IPS-NIHi11 (cell line): ENCODE measurements at places on chromosomes 5 and 9.

DNA sequence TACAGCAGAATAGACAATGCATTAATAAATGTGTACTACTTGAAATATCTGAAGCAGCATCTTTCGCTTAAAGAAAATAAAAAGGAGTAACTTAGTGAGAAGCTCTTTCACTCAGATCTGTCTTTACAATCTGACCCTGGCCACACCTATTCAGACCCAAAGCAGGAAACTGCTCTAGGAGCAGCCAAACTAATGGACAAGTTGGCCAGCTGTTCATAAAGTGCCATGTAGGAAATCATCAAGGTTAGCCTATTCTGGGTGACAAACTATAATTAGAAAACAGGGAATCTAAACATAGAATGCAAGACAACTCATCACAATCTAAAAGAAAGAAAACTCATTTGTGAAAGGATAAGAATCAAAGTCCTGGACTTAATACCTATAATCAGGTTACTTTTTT, 101.3 kb downstream of the AGTPBP1 start:
- DNase-seq = no peak

GRCh38 chr9:81632599-81632998, 56.7 kb downstream of the TLE1 start:
- no peak for DNase-seq

- no peak for DNase-seq
Observed at GRCh38 chr5:172093965-172094364, 87.5 kb upstream of the FBXW11 start.

DNA sequence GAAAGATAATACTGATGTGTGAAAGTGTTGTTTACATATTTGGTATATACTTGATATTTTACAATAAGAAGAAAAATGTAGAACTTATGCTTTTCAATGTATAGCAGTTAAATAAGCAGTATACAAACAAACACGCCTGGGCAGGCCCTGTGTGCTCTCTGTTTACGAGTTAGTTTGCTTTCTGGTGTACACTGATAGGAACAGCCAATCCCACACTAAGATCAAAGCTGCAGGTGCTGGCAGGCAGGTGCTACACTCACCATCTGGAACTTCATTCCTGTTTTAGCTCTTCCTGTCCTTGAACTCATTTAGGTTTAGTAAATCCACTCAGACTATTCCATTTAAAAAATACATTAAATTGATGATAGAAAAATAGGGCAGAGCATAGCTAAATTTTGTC, 614.7 kb upstream of the ST8SIA4 start:
- DNase-seq = no peak

- peak; percentile 87 for DNase-seq
Observed at GRCh38 chr9:96686638-96687335, 31.7 kb upstream of the PRXL2C start.

DNA sequence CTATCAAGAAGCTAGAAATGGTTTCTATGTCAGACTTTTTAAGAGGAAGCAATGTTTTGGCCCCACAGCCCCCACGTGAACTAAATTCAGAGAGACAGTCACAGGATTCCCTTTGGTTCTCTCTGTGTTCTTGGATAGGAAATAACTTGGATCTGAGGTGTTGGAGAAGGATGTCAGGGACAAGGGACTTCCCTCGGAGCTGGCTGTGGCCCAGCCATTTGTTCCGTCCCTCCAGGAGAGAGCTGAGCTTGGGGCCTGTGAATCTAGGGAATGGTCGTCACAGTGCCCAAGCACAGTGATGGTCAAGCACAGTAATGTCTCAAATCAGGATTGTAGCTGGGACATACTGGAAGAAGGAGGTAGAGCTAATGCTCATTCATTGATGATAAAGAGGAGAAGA, 2.0 kb downstream of the C7 start:
- no peak for DNase-seq

- peak; percentile 46 for DNase-seq
Observed at GRCh38 chr5:81787474-81788242, 36.8 kb upstream of the SSBP2 start.

- peak; percentile 81 for DNase-seq
Observed at GRCh38 chr5:669111-669841, 23.9 kb downstream of the TPPP start.

DNA sequence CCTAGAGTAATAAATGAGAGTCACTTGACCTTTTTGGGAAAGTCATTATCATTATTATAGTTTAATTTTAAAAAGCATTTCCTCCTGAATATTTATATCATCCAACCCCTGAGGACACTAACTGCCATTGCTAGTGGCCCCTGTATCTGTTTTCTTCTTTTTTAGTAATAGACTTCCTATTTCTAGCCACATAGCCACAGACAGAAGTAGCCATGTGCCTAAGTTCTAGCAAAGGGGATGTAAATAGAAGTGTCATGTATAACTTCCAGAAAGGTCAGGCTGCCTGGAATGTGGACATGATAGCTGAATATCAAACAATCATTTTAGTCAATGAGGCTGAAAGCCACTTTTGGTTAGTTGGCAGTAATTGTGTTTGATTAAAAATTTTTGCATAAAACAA, 37.5 kb upstream of the IQGAP2 start:
- DNase-seq = no peak

- no peak for DNase-seq
Observed at GRCh38 chr5:104942735-104943134, 1380.1 kb upstream of the NUDT12 start.

DNA sequence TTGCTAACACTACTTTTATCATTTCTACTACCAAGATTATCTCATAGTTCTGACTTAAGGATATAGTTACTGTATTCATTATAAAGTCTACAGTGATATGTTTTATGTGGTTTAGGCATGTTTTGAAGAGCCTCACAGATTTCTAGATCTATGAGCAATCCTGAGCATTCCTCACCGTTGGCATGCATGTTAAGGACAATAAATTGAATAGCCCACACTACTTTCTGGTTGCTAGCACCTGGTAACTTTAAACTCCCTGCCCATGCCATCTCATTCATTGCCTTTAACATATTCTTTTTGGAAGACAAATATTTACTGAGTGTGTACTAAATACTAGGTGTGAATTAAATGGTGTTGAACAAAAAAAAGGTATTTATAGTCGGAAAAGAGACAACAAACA, 868.1 kb upstream of the CDH9 start:
- no peak for DNase-seq

DNA sequence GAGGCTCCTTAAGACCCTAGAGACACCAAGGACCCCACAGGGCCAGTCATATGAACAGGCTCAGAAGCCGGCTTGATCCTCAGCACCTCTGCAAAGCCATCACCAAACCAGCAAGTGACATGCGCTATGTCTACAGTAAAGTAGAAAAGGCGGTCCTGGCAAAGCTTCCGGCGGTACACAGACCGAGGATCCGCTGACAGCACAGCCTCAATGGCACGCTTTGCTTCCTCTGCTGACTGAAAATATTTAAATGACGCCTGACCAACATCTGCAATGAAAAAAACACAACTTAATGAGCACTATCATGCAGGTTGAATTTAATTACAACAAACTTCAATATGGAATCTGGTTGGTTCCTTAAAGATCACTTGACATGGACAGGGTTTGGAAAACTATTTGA, 17.6 kb downstream of the TRMO start:
- DNase-seq = no peak

GRCh38 chr5:16600946-16601345, 15.9 kb downstream of the RETREG1 start:
- DNase-seq = no peak

- DNase-seq = no peak
Observed at GRCh38 chr9:89779405-89780203, 174.8 kb downstream of the GADD45G start.

DNA sequence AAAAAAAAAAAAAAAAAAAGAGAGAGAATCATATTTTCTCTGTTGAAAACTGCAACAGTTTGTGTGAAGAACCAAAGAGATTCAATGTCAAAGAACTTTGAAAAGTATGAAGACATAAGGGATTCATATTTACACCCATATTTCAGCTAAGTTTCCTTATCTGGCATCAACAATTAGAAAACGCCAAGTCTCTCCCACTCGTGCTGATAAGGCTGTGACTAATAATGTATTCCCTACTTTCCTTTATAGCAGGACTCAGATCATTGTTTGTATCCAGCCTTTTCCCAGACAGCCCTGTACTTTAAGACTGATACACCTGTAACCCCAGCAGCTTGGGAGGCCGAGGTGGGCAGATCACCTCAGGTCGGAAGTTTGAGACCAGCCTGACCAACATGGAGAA, 54.1 kb upstream of the STK32A start:
- no peak for DNase-seq

- DNase-seq = no peak
Observed at GRCh38 chr5:77008413-77008812, 21.8 kb upstream of the AGGF1 start.

GRCh38 chr9:17229945-17230560, 95.2 kb downstream of the CNTLN start:
- no peak for DNase-seq

DNA sequence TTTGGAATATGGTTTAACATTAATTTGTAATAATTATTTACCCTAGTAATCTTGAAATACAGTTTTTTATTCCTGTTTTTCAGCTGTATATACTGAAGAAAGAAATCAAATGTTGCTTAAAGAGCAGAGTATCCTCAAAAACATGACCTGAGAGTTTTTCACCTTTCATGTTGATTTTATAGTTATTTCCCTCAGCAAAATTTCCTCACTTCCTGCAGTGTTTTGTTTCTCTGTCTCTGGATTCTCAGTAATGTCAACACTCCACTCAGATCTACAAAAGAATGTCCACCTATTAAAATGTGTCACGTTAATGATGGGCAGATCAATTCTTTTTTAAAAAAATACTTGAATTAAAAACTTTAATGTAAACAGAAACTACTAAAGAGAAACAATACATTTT, 398.3 kb downstream of the ANXA1 start:
- DNase-seq = no peak

- DNase-seq = no peak
Observed at GRCh38 chr9:96559339-96559943, 60.2 kb downstream of the CDC14B start.

DNA sequence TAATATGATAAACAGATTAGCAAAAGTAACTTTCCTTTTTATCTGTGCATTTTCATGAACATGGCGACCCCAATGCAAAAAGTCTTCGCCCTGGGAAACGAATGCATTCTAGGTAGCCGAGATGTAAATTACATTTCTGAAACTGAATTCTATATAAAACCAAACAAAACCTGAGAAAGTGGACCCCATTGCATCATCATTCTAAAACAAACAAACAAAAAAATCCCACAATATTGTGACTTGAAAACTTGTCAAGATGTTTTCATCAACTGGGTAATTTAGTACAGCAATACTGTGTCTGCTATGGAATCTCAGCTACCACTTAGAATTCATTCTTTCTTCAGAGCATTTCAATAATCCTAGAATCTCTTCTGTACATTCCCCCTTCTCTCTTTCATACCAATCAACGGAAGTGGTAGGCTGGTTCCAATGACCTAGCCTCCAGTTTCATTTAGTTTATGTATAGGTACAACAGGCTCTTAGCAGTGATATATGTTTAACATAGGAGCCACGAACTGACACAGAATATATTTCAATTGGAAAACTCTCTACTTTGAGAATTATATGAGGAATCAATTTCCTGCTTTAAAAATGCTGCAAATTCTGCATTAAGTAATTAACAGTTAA, 85.6 kb downstream of the FBXW11 start:
- DNase-seq = no peak

DNA sequence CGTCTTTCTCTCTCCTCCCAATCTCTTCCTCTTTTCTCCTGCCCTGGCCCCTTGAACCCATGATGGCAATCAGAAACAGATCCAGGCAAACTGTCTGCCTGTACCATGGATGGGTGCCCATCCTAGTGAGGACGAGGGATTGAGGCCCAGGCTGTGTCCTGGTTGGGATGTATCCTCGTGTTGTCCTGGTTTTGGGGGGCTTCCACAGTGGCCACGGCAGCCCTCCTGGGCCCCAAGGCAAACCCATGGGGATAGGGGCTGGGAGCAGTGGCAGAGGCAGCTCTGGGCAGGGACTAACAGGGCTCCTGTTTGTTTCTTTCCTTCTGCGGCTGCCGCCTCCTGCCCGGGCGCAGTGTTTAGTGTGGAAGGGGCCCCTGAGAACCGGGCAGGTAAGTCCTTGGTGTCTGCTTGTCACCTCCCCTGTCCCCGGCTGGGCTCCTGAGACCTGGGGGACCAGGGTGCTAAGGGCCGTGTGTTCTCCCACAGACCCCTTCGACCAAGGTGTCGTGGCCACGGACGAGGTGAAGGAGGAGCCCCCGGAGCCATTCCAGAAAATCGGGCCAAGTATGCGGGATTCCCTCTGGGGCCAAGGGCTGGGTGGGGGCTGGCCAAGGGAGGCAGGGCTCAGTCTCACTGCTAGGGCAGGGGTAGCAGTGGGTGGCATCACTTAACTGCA, 70.0 kb downstream of the AMBP start:
- DNase-seq = no peak

DNA sequence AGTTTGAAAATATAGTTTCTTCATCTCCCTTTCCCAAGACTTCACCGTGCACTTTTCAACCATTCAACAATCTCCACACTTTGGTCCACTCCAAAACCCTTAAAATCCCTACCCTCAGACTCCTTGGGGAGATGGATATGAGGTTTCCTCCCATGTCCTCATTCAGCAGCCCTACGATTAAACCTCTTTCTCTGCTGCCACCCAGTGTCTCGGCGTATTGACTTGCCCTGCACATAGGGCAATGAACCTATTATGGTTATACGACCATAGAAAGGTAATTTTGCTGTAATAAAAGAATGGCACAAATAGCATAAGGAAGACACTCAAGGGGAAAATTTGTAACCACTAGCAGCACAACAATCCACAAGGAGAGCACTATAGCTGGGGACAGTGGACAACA, 803.5 kb downstream of the TLE1 start:
- no peak for DNase-seq

GRCh38 chr5:170486371-170486770, 17.4 kb upstream of the KCNIP1 start:
- no peak for DNase-seq

DNA sequence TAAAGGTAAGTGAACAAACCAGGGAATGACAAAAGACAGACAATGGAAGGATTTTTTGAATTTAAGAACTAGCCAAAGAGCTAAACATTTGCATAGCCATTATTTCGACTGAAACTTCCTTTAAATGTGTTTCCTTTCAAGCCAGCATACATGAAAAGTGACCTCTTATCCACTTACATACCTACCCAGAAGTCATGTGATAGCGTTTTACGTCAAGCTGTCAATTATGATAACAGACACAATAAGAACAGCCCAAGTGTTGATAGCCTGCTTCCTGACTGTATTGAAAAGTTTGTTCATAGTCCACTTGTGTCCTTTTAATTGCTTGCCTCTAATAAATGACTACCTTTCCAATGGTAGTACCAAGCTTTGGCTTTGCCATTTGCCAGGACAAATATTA, 206.0 kb downstream of the NFIB start:
- DNase-seq = peak; percentile 17

- no peak for DNase-seq
Observed at GRCh38 chr5:150118561-150119229, 32.3 kb upstream of the CSF1R start.

GRCh38 chr5:2776337-2777302, 25.1 kb upstream of the IRX2 start:
- DNase-seq = no peak
